NCI-H1436 treated with DMSO at 0.1 percent for 48 hours (cell line): ENCODE measurements at places on chromosomes 6 and 20.

GRCh38 chr20:33443006-33443511 is 504 bp downstream of the SNTA1 start:
- DNase-seq, result no peak

DNA sequence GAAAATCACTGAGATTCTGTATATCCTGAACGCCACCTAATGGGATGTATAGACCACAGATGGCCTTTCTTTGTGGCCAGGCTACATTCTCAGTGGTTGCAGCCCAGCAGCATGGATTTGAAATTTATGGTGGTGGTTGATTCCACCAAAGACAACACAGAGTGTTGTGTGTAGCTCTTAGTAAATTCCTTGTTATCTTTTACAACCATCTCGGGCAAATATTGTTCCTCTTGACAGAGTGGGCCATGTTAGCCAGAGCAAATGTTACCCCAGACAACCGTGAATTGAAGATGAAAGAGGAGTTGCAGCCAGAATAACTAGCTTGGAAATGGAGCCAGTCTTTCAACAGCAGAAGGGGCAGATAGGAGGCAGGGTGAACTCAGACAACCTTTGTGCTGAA is 39.5 kb downstream of the SLC24A3 start:
- no peak for DNase-seq

DNA sequence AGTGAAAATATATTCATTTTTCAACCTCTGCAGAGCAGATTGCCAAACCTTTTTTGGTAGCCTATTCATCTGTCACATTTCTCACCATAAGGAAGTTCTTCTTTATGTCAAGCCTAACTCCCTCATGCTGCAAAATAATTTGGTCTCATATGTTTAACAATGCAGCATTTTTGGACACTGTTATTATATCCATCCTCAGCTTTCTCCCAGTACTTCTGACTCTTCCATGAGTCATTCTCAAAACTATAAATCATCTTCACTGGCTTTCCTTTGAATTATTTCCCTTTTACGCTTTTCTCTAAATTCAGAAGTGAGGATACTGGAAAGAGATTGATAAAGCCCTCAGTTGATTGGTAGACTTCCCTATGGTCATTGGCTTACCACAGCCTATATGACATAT is 192.2 kb downstream of the TPBG start:
- DNase-seq, result no peak

- DNase-seq, result no peak
Observed at GRCh38 chr6:6890400-6890858, 217.3 kb upstream of the RREB1 start.

DNA sequence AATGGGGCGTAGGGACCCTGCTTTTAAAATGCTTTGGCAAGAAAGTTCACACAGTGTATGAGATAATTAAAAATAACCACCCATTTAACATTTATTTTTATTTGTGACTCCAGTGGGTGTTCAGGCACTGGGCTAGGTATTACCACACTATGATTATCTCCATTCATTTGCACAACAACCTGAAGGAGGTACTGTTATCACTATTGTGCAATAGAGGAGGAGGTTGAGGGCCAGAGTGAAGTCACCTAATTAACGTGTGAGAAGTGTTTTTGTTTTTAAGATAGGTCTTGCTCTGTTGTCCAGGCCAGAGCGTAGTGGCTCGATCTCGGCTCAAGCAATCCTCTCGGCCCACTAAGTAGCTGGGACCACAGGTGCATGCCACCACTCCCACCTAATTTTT is 29.2 kb downstream of the MAK start:
- no peak for DNase-seq

- DNase-seq, result no peak
Observed at GRCh38 chr6:156316583-156317125, 460.5 kb upstream of the ARID1B start.

DNA sequence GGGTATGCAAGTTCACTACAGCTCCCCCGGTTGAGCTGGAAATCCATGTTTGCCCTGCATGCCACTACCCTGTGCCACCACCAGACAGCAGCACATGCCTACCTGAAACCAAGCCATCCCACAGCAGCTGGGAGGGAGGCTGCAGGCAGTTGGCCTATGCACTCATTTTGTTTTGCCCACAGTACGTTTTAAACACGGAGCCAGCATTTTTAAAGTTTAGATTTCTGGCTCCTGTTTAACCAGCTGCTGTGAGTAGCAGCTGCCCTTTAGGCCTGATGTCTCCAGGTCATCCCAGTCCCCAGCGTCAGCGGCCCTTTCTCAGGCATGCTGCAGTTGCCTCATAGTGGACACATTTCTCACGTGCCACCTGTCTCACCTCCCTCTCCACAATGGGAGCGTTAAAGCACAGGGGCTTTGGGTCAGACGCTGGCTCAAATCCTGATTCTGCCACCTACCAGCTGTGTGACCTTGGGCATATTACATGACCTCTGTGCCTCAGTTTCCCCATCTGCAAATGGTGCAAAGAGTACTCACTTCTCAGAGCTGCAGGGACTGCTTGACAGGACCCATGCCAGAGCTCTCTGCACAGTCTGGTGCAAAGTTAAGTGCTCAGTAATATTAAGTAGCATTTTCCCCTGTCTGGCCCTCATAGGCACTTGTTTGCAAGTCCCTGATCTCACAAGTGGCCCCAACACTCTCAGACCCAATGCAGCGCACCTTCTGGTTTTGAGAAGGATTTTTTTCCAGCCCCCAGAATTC is 8.2 kb upstream of the UBE2V1 start:
- peak; percentile 18 for DNase-seq

GRCh38 chr6:7241160-7241559 is 71.8 kb downstream of the SSR1 start:
- no peak for DNase-seq

- DNase-seq, result no peak
Observed at GRCh38 chr6:40340196-40340595, 247.0 kb downstream of the LRFN2 start.

GRCh38 chr6:12957321-12958051 is 240.9 kb downstream of the PHACTR1 start:
- DNase-seq, result no peak

- no peak for DNase-seq
Observed at GRCh38 chr6:93848031-93848742, 428.8 kb upstream of the EPHA7 start.

DNA sequence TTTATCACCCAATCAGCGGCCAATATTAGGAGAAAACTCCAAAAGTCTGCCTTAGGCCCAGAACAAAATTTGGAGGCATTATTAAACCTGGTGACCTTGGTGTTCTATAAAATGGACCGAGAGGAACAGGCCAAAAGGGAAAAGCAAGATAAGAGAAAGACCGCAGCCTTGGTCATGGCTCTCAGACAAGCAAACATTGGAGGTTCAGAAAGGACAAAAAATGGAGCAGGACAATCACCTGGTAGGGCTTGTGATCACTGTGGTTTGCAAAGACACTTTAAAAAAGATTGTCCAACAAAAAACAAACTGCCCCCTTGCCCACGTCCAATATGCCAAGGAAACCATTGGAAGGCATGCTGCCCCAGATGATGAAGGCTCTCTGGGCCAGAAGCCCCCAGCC is 31.2 kb downstream of the CEP85L start:
- DNase-seq, result no peak

- DNase-seq, result no peak
Observed at GRCh38 chr6:17470202-17470937, 77.0 kb downstream of the CAP2 start.

DNA sequence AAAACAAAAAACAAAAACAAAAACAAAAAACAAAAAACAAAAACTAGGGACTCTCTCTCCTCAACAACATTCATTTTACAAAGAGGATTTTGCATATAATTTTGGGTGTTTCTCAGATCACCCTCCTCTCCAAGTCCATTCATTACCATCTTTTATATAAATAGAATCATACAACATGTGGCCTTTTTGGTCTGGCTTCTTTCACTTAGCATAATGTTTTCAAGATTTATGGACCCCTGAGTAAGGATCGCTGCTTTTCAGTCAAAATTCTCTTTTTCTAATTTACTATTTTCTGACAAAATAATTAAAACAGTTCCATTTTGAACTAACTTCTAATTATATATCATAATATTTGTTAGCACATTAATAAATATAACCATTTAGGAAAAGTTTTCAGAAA is 94.8 kb downstream of the UBE3D start:
- DNase-seq, result no peak

DNA sequence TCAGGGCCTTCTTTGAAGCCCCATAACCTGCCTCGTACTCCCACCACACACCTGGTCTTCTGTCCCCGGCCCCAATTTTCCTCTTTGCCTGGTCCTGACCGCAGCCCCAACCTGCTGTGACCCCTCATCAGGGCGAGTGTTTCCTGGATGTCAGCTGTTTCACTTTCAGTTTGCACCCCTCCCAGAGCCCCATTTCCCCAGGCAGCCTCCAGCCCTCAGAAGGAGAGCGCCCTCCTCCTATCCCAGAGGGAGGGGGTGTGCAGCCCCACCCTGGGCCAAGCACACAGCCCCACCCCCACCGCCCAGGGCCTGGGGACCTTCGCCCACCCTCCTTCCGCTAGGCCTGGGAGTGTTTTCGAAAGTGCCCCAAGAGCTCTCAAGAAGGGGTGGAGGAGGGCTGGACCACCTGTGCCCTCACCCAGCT is 1.5 kb downstream of the BAK1 start:
- DNase-seq, result no peak

DNA sequence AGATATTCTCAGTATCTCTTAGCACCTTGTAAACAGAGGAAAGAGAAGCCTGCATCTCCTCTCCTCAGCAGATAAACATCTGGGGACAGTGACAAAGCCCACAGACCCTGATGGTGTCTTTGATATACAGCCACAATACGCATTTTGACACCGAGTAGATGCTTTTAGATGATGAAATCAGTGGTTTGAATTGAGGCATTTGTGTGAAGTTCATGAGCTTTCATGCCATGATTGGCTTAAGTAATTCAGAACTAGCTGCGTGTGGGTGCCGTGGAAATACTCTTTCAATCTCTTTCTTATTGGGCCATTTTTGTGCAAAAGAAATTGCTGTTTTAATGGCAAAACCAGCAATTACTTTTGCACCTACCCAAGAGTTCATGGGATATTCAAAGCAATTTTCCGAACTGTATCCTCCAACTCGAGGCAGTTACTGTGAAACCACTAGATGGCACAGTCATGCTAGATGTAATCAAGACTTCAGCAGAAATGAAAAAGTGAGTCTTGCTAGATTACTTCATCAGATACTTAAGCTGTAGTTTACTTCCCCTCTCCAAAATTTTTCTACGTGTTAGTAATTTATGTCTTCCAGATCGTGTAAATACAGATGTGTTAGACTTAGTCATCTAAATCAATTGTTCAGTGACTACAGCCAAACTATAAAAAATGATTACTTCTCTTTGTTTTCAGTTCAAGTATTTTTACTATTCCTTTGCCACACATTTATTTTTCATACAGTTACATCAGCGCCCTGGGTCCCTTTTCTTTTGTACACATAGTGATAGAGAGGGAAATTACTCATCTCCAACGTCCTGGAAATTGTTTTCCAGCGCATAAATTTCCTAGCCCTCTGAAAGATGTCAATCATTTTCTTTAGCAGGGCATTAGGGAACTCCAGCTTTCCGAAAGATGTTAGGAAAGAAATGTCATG is 49.4 kb downstream of the IYD start:
- DNase-seq, result peak; percentile 8

DNA sequence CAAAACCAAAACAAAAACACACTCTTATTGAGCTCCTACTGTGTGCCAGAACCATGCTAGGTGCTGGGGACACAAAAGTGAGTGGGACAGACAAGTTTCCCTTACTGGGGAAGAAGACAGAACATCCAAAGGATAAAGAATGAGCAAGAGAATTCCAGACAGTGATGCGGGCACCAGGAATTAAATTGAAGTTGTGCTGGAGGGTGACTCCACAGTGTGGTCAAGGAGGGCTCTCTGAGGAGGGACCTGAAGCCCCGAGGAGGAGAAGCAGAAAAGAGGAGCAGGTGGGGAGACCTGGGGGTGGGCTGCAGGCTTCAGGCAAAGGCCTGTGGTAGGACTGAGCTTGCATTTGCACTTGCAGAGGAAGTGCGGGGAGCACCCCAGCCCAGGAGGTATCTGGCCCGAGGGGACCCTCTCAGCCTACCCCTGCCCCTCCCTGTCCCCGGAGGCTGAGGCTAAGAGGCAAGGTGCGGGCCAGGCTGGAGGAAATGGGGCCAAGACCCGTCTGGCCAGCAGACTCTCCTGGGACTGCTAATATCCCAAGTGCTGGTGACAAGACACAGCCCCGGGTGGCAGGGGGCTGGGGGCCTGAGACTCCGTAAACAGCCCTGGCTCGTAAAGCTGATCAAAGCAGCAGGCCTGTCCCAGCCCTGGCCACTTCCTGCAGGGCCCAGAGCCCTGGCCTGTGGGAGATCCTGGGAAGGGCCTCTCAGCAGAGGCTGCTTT is 57.1 kb downstream of the SNAI1 start:
- no peak for DNase-seq

GRCh38 chr20:39311851-39312506 is 349.8 kb downstream of the DHX35 start:
- no peak for DNase-seq

GRCh38 chr6:34536251-34536958 is 19.7 kb downstream of the SPDEF start:
- DNase-seq, result no peak

DNA sequence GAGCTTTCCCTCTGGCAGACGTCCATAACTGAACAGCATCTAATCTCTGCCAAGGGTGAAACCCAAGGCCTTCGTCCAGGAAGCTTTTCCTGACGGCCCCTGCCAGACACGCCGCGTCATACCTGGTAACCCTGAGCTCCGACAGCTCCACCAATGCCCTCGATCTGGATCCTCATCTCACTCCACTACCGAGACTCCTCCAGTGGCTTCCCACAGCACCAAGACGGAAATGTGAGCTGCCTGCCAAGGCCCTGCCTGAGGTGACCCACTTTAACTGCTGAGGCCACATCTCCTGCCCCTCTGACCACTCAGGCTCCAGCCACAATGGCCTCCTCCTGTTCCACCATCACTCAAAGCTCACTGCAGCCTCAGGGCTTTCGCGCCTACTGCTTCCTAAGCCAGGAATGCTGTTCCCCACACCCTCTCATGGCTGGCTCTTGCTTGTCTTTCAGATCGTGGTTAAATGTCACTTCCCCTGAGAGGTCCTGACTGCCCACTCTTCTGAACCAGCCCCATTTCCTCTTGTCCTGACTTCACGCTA is 143.2 kb downstream of the PREX1 start:
- no peak for DNase-seq

DNA sequence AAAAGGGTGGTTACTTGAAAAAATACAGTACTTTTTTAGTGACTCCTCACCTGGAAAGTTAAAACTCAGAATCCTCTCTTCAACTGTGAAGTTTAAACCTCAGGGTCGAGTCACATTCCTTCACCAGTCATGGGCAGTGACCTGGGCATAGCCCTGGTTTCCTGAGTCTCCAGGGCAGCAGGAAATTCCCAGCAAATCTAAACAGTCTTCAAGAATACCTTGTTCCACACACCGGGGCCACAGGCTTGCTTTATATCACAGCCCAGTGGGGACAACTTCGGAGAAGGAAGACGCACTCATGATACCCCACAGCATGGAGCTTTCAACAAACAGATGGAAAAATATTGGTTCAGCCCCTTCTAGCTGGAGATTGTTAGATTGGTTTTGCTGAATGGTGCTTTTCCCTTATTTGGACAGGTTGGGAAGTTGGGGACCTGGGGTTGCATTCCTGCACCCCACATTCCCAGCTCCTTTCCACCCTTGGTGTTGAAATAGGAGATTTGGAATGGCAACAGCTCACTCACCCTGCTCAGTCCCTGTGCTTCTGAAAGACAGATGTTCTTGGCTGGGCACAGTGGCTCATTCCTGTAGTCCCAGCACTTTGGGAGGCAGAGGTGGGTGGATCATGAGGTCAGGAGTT is 113.0 kb upstream of the TMEM170B start:
- no peak for DNase-seq
